Heart left ventricle (tissue), 16 donors: ENCODE measurements at places on chromosomes 1 and 21. TPM values are rescaled to one million over a fixed set of nuclear protein-coding genes. Genes with fewer than 3 reads are reported as not detected.

AJAP1 gene
- total RNA-seq, result 0.07 TPM

- H3K4me1 ChIP-seq, result no peaks in the 10 kb centered on the region
- H3K27ac ChIP-seq, result no peak overlapping the region
- H3K36me3 ChIP-seq, result no peaks in the 10 kb centered on the region
- DNase-seq, result no peak
Measured at GRCh38 chr1:228544921-228545591, 57.9 kb downstream of the RNF187 start.

GRCh38 chr1:182235952-182236650 lies 155.5 kb downstream of the GLUL start:
- no peak overlapping the region for H3K4me3 ChIP-seq
- H3K27ac ChIP-seq, result peak overlapping the region; percentile 25
- peak; percentile 46 for DNase-seq
- no peaks in the 10 kb centered on the region for H3K36me3 ChIP-seq
- peaks cover 12% of the 10 kb centered on the region for H3K4me1 ChIP-seq

DNA sequence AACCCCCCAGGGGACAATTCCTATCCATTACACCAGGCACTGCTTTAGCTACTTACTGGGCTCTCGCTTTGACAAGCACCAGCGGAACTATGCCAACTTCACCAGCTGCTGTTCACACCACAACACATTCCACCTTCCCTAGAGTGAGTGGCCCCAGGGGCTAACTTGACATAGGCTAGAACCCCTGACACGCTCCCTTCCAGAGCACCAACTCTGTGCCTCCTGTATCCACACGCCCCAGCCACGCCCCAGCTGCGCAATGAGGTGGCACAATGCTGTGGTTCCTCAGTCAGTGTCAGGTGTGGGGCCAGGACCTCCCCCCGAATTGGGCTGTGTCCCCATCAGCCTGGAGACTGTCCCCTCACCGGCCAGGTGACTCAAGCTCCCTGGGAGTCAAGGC lies 11.7 kb upstream of the FGR start:
- peak overlapping the region; percentile 40 for H3K27ac ChIP-seq
- no peak for DNase-seq

- no peak overlapping the region for H3K4me3 ChIP-seq
- DNase-seq, result no peak
- peaks cover 11% of the 10 kb centered on the region for H3K4me1 ChIP-seq
- peaks cover 51% of the 10 kb centered on the region for H3K36me3 ChIP-seq
Measured at GRCh38 chr1:156217871-156218270, 5.1 kb downstream of the PMF1 start.
